ENCODE measurements at places on chromosomes 2 and 18.

DNA sequence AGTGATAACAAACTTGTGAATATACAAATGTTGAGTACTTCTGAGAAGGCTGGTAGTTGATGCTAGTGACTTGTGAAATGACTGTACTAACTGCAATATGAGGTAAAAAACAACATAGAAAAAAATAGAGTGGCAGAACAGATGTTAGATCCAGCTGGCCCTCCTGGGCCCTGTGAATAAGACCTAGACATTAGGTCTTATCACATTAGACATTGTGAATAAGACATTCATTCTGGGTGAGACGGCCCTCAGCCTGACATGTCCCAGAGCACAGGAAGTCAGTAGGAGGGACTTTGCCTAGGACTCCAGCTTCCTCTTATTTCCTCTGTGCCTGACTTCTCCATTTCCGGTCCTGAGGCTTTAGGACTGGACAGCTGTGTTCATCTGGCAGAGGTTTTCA, 22.9 kb downstream of the DOK1 start:
- DNase-seq, result peak; percentile 88

GRCh38 chr2:48165070-48165753, 258.9 kb upstream of the FBXO11 start:
- DNase-seq, result no peak

GRCh38 chr2:168723275-168723899, 79.0 kb upstream of the NOSTRIN start:
- DNase-seq, result no peak

DNA sequence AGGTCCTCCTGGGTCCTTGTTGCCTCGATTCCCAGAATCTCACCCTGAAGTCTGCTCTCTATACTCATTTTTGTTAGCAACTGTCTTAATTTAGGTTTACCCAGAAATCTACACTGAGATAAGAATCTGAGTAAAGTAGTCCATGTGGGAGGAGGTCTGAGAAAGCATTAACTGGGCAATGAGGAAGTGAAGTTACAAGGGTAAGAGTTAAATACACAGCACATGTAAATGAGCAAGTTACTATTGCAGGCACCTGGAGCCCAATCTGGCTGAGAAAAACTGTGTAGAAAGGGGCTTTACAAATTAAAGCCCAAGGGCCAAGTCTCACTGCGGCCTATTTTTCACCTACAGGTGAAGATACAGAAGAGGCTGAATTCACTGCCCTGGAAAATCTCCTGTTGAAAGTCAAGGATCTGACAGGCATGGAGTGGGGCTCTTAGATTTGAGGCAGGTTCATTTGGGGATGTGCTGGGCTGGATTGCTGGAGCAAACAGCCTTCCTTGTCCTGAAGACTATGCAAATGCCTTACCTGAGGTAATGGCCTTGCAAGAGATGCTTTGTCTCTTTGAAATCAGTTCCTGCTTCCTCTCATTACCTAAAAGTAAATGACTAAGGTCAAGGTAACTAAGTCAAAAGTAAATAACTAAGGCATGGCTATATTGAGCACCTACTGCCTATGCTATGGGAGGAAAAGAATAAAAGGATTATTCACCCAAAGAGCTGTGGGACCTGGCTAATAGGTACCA, 84.4 kb upstream of the DYNAP start:
- no peak for DNase-seq
